Pericardium fibroblast (primary cell): ENCODE measurements at places on chromosomes 3 and 15. TPM values are rescaled to one million over a fixed set of nuclear protein-coding genes. Genes with fewer than 3 reads are reported as not detected.

C3orf20 gene
- 0.09 and 0.35 TPM in 2 replicates for total RNA-seq

THPO gene
- not detected in 2 replicates for total RNA-seq

GP9 gene
- not detected in 2 replicates for total RNA-seq

GABRR3 gene
- not detected in 2 replicates for total RNA-seq

LIPH gene
- under 0.01 and 1.5 TPM in 2 replicates for total RNA-seq

ABI3BP gene
- total RNA-seq, result 6.8 and 15.2 TPM in 2 replicates

CFAP44 gene
- total RNA-seq, result 0.70 and 2.2 TPM in 2 replicates

MAP1A gene
- total RNA-seq, result 9.7 and 25.5 TPM in 2 replicates

GRK7 gene
- not detected in 2 replicates for total RNA-seq

TMOD2 gene
- total RNA-seq, result 9.4 and 10.5 TPM in 2 replicates

CELSR3 gene
- 1.8 and 2.2 TPM in 2 replicates for total RNA-seq

SMCO1 gene
- not detected in 2 replicates for total RNA-seq

FOXB1 gene
- not detected in 2 replicates for total RNA-seq

SSR3 gene
- 145 and 228 TPM in 2 replicates for total RNA-seq

TMEM212 gene
- not detected in 2 replicates for total RNA-seq

LYZL4 gene
- total RNA-seq, result not detected in 2 replicates

PATL2 gene
- not detected in 2 replicates for total RNA-seq

LRRC15 gene
- 0.17 TPM in 1 of 2 replicates, not detected in the other for total RNA-seq

CCR2 gene
- total RNA-seq, result not detected in 2 replicates

TGM4 gene
- total RNA-seq, result 0.17 TPM in 1 of 2 replicates, not detected in the other

NR1I2 gene
- not detected in 2 replicates for total RNA-seq

IL17RB gene
- not detected in 2 replicates for total RNA-seq

RBMS3 gene
- 38.9 and 45.9 TPM in 2 replicates for total RNA-seq

AGBL1 gene
- total RNA-seq, result not detected in 2 replicates

AADACL2 gene
- not detected in 2 replicates for total RNA-seq

FAM3D gene
- not detected in 2 replicates for total RNA-seq

AGTR1 gene
- total RNA-seq, result 4.3 and 15.6 TPM in 2 replicates

FEZF2 gene
- not detected in 2 replicates for total RNA-seq

TMIE gene
- total RNA-seq, result not detected in 2 replicates

IL17RD gene
- 5.4 and 27.3 TPM in 2 replicates for total RNA-seq

CYP1A1 gene
- total RNA-seq, result 0.23 TPM in 1 of 2 replicates, not detected in the other

LACTB gene
- total RNA-seq, result 7.4 and 12.7 TPM in 2 replicates

GNAT1 gene
- not detected in 2 replicates for total RNA-seq

TTC23 gene
- total RNA-seq, result 11.6 and 16.5 TPM in 2 replicates

POLG gene
- 45.5 and 53.0 TPM in 2 replicates for total RNA-seq

SLC22A14 gene
- total RNA-seq, result not detected in 2 replicates

ATP13A5 gene
- total RNA-seq, result not detected in 2 replicates

SLC2A2 gene
- not detected in 2 replicates for total RNA-seq

SCAANT1 gene
- total RNA-seq, result not detected in 2 replicates

GATM gene
- total RNA-seq, result 0.17 and 1.9 TPM in 2 replicates
